ENCODE measurements at places on chromosomes 3 and 15.
A peak's percentile ranks its signal among the peaks of the same experiment; 100 is the strongest.

DNA sequence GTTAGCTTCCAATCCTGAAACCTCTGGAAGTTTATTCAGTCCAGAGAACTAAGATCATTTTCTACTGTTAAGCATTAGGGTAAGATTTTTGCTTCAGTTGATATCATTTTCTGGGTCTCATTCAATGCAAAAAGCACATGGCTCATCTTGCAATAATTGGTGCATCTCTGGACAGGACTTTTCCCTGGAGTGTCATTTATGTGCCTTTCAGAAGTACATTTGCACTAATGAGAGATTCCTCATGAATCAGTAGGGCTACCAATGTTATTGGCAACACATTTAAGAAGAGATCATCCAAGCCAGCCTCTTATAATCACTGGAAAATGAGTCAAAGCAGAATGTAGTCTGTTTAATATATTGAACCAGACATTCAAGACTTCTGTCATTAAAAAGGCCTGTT lies 224.2 kb upstream of the CHRNA7 start:
- no peak for DNase-seq

GRCh38 chr3:150067561-150067960 lies 96.9 kb upstream of the PFN2 start:
- DNase-seq = no peak

DNA sequence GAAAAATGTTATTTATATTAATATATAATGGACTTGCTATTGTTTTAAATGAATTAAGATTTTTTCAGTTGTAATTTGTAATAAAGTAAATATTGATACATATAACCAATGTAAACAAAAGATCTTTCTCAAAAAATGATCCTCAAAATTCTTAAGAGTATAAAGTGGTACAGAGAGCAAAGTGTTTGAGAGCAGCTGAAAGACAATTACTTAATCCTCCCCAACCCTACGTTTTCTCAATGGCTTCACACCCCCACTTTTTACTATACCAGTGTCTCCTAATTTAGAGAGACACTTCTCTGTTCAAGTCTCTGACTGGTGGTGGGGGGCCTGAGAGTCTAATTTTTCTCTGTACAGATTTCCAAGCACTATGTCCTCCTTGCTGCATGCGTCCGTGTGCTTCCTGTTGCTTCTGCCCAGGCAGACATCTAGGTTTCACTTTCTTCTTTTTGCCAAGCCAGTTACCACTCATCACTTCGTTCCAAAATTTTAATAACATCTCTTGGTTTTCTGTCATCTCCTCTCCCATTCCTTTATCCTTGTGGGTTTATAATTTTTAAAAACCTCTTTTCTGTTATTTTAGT lies 276.3 kb upstream of the DNAJC19 start:
- no peak for DNase-seq

DNA sequence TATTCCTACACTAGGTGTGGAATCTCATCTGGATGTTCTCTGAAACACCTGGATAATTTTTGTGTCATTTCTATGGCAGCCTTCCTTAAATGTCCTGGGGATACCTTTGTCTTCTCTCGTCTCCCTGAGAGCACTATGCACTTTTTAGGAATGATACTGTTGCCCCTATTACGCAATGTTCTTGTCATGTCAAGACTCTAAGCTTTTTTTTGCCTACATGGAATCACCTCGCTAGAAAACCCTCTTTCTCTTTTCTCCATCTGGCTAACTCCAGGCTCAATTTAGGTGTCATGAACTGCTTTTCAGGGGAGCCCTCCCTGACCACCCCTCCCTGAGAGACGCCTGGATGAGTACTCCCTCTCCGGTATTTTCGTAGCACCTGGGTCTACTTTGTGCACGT lies 81.3 kb downstream of the SOX2 start:
- no peak for DNase-seq

DNA sequence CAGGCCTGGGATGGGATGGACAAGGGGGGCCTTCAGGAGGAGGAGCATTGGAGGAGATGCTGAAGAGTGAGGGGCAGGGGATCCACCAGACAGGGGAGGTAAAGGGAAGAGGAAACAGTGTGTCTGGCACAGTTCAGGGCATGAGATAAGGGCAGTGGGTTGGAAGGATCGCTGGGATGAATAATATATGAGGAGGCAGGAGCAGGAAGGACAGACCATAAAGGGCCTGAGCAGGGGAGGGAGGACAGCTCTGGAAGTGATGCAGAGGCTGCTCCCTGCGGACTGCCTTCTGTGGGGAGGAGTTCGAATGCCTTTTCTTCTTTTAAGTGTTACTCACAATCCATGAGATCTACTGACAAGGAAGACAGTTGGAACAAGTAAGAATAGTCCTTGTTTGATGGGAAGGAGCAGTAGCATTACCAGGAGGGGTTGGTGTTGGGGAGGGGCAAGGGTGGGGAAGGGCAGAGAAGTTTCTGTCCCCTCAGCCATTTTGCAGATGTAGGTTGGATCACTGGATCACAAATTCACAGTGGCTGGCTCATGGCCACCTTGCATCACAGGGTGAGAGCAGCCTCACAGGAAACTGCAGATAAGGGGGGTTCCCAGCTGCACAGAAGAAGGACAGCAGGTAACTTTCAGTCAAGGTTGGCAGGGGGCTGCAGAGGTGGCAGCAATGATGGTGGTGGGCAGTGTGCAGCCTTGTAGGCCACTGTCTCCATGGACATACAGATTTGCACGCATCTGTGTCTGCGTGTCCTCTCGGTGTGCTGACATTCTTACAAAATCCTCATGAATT lies 91.9 kb upstream of the SNRPN start:
- no peak for DNase-seq

DNA sequence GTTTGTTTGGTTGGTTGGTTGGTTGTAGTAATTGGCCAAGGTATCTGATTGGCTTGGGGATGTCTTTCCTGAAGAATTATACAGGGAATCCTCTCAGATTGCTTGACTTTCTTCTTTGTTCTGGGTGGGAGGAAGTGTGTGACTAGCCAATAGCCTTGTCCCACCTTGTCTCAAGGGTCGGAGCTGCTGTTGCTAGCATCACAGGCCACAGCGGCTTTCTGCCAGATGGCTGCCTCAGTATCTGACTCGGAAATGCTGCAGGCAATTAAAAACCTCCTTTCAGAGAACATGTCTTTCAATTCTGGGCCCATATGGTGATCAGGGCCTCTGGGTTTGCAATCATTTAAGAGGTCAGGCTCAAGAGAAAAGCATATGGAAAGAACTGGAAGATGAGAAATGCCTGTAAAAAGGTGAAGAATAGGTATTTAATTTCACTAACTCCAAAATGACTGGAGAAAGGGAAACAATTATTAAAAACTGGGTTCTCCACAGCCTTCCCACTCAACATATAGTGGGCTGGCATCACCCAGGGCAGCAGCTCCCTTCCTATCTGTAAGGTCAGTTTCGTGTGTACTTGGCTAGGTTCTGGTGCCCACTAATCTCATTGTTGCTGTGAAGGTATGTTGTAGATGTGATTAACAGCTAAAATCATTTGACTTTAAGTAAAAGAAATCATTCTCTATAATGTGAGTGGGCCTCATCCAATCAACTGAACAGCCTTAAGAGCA lies 32.4 kb downstream of the TGFBR2 start:
- no peak for DNase-seq

DNA sequence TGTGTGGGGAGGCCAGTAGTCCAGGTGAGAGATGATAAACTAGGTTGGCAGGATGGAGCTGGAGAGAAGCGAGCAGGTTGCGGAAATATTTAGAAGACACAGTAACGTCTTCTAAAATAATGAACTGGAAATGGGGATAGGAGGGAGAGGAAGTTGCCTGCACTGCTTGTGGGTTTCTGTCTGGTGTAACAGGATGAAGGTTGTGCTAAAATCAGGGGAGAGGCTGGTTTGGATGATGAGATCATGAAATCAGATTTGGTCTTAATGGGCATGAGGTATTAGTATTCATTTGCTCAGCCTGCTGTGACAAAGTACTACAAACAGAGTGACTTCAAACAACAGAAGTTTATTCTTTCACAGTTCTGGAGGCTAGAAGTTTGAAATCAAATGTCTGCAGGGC lies 32.1 kb upstream of the TNFAIP8L3 start:
- no peak for DNase-seq

DNA sequence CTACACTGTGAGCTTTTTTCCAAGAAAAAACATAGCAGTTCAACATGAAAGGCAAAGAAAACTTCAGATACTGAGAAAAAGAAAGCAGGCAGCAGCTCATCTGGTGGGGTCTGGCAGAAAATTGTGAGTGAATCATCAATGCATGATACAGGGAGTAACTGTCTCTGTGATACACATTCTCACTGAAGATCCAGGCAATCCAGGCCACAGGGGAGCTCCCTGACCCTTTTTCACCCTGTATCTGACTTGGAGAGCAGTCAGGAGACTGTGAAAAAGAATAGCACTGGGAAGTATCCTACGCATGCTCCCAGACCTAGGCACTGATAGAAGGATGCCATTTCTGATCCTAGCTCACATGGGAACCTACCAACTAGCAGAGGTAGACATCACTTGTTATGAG lies 269.8 kb downstream of the MBNL1 start:
- no peak for DNase-seq

DNA sequence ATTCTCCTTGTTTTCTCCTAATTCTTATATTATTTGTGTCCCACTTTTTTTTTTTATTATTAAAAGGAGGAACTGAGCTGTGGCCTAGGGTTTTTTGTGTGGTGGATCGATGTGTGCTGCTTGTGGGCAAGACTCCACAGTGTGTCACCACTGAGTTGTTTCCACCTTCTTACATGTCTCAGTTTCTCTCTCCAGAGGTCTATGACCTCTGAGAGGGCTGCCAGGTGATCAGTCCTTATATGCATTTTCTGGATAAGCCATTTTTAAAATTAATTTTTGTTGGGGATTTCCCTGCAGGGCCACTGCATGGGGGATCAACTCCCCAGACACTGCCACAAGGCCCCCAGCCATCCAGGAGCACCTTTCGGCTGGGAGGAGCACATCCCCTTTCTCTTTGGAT lies 27.8 kb downstream of the IQCF6 start:
- DNase-seq = no peak

DNA sequence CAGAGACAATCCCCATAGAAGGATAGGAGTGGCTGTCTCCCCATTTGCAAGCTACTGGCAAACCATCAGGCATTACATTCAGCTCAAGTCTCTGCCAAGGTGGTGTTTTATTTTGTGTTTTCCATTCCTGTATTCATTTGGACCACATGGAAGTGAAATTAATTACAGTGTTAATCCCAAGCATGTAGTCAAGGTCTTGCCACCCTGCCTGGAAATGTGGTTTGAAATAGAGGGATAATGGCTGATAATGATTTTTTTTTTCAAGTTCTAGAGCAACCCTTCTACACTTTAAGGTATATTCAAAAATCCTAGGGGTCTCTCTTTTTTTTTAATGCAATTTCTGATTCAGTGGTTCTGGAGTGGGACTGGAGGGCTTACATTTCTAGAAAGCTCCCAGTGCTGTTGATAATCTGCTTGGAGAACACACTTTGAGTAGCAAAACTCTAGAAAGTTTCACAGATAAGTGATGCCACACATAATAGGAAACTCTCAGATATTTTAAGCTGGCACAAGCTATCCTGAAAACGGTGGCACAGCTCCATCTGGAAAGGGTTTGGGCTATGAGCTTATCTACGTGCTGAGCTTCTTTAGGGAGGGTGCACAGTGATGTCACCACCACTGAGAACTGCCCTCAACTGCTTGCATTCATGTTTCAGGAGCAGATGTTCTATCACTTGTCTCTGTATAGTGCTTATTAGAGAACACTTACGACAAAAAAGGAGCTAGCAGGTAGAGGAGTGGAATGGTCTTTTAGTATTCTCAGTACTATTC lies 140.1 kb upstream of the IL12A start:
- no peak for DNase-seq

GRCh38 chr3:3778641-3779270 lies 20.5 kb upstream of the LRRN1 start:
- DNase-seq = no peak

- DNase-seq = no peak
These were observed 5.1 kb downstream of the TSEN2 start for GRCh38 chr3:12489368-12489767.

DNA sequence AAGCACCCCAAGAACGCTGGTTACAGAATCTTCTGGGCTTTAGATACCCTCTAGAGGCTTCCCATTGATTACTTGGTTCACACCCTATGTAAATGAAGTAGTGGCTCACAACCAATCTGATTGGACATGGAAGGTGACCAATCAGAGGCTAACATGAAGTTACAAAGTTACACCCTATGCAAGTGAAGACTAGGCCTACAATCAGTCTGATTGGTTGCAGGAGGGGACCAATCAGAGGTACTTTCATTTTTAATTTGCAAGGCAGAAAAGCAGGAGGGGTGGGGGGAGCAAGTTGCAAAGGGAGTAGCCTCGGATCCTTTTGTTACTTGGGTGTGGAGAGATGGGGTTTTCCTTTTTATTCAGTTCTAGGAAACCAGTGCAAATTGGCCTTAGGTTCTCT lies 11.1 kb upstream of the RTP2 start:
- DNase-seq = no peak

DNA sequence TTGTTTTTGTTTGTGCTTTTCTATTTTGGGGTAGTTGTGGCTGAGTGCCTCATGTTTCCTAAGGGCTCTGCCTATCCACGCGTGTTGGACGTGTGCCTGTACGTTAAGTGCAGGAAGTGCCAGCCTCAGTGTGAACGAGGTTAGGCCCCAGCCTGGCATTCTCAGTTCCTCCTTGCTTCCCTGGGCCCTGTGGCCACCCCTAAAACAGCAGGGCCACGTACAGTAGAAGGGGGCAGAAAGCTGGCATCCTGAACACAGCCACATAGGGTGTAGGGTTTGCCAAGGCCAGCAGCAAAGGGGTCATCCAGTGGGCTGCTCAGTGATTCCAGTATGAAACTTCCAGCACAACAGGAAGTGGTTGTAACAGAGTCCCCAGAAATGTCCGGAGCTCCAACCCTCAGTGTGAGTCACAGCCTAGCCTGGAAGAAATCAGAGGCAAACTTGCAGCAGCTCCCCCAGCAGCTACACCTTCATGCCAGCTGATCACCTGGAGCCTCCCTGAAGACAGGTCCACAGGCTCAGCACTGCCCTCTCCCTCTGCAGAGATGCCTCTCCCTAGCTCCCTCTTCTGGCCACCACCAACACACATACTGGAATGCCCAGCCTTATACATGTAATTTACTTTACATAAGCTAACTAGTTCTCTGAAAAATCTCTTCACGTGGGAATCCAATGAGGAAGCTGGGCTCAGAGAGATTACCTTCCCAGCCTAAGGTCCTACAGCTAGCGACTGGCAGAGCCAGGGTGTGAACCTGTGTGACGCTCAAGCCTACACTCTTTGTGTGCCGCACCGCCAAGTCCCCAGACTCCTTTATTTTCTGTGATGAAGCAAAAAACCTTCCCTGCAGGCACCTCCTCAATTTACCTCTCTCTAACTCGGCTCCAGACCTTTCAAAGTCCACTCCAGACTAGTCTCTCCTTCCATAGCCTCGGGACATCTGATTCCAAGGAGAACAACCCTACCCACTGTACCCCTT lies 26.6 kb downstream of the ILDR1 start:
- peak; percentile 45 for DNase-seq

- no peak for DNase-seq
These were observed 184.3 kb downstream of the UBE2E2 start for GRCh38 chr3:23387286-23387918.

Data from stimulated activated CD4-positive, alpha-beta T cell treated with anti-CD3 and anti-CD28 coated beads, Interleukin-15, amount 100 ng/mL, for 24 hours (primary cell).